Liver (tissue), 10 donors: ENCODE measurements at places on chromosomes 7 and 10. TPM values are rescaled to one million over a fixed set of nuclear protein-coding genes. Genes with fewer than 3 reads are reported as not detected.

Gene BRI3
- 69.3 TPM for polyA plus RNA-seq

DNA sequence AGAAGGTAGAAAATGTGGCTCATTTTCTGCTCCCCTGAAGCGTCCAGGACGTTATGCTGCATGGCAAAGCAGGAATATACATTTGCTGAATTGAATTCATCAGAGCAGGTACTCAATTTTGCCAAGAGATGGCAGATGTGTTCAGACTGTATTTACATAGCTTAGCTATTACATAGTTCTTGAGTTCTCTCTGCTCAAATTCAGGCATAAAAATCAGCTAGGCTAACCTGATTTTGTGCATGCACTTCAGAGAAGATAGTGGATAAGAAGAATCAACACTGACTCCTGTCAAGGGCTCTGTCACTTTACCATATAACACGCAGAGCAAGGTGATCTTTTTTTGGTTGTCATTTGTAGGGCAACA is 209.2 kb upstream of the FAM3C start:
- no peaks in the 10 kb centered on the region for H3K27me3 ChIP-seq
- no peak overlapping the region for H3K4me3 ChIP-seq
- H3K4me1 ChIP-seq = no peaks in the 10 kb centered on the region
- DNase-seq = no peak
- no peaks in the 10 kb centered on the region for H3K36me3 ChIP-seq
- H3K27ac ChIP-seq = no peak overlapping the region

GRCh38 chr7:108062250-108063014 is 59.5 kb upstream of the LAMB1 start:
- no peaks in the 10 kb centered on the region for H3K4me1 ChIP-seq
- no peak overlapping the region for H3K4me3 ChIP-seq
- no peaks in the 10 kb centered on the region for H3K27me3 ChIP-seq
- no peak for DNase-seq
- no peaks in the 10 kb centered on the region for H3K36me3 ChIP-seq

DNA sequence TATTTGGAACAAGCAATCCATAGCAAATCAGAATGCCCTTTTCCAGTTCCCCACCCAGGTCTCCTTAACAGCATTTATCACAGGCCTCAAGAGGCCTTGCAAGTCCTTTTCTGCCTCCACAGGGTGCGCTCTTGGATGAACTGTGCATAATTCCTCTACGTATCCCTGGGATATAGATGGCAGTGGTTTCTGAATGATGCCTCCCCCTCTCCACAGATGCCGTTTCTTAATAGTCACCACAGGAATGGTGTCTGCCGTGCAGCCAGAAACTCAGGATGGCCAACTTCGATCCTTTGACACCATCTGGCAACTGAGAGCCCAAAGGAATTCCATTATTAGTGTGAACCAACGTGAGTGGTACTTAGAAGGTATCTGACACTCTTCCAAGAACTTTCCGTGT is 43.1 kb downstream of the JAZF1 start:
- H3K4me1 ChIP-seq = no peaks in the 10 kb centered on the region
- no peaks in the 10 kb centered on the region for H3K27me3 ChIP-seq
- no peak overlapping the region for H3K4me3 ChIP-seq
- DNase-seq = no peak
- no peak overlapping the region for H3K27ac ChIP-seq
- H3K36me3 ChIP-seq = no peaks in the 10 kb centered on the region

DNA sequence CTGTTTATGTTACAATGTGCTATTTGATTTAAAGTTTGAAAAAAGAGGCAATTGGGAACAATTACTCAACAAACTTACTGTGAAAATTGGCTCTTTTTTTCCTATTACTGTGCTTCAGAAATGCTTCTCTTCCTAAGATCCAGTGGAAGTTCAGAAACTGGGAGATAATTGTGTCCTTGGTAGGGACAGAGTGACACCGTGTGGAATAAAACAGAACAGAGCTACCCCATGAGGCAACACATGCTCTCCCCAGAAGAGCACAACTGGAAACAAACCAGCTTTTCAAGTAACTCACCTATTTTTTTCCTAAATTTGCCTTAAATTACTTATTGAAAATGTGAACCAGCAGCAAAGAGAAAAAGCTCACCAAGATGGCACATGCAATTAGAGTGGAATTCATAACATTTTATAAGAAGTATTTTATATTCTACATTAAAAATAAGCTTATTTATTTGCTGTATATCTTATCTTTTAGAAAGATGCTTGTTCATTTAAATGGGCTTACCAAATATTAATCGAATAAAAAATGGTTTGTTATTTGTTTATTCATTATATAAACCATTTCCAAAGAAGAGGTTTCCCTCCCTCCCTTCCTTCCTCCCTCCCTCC is 346.1 kb upstream of the ANKRD30A start:
- H3K36me3 ChIP-seq = no peaks in the 10 kb centered on the region
- H3K27me3 ChIP-seq = no peaks in the 10 kb centered on the region
- no peaks in the 10 kb centered on the region for H3K4me1 ChIP-seq
- no peak overlapping the region for H3K4me3 ChIP-seq
